ENCODE measurements at places on chromosomes 12 and 14.

DNA sequence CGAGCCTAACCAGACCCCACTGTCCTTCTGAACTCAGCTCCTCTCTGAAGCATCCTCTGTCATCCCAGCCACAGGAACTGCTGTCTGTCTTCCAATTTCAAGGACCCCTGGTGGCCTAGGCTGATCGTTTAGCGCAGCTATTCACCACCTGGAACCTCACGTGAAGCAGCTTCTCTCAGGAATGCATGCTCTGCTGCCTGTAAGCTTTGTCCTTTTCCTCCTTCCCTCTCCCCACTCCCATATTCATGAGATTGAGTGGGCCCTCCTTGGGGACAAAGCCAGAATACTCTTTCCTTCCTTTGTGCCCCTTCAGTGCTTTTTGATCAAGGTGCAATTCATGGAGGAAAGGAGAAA is 17.2 kb downstream of the DPF3 start:
- DNase-seq = no peak

DNA sequence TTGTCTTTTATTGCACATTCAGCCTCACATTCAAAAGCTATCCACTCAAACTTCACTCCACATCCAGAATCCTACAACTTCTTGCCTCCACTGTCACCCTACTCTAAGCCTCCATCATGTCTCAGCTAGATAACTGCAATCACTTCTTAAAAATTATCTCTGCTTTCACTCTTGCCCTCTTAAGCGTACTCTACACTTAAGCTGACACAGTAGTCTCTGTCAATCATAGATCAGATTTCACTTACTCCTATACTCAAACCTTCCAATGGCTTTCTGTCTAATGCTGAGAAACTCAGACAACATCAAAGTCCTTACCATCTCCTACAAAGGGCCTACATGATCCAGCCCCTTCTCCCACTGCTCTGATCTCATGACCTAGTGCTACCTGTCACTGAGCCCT is 304.1 kb downstream of the ITPR2 start:
- no peak for DNase-seq

GRCh38 chr12:85155791-85156190 is 119.6 kb downstream of the LRRIQ1 start:
- no peak for DNase-seq

DNA sequence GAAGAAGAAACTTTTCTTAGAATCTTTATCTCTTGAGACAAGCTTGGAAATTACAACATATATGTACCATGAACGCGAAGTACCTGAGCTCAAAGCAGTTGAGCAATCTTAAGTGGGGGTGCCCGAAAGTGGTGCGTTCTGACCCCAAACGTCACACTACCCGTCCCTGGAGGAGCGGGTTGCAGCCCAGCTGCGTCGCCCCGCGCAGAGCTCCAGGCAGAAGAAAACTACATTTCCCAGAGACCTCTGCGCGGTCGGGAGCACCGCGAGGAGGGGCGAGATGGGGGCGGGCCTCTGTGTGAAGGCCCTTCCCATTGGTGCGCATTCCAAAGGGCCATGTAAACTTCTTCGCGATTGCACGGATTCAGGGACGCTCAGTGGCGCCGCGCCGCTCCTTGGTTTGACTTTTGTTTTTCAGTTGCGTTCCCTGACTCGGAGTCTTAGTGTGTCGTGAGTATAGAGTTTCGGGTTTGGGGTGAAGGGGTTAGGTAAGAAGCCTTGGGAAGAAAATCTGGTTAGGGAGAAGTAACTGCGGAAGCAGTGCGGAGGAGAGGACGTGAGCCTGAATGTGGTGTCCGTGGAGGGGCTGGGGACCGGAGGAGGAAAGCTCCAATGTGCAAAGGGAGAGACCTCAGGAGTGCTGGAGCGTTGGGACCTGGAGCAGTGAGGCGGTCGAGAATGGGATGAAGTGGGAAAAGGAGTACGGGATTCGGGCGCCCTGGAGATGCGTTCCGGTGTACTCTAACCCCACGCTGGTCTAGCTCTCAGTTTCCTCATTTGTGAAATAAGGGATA is at the start of gene CCDC77:
Gene CCDC77, plus strand, starts transcription at position 410 of the 794 bp plus-strand sequence. CDS start 7,740 bp downstream, outside the sequence.
- peak; percentile 95 for DNase-seq

GRCh38 chr12:113359133-113359938 is 949 bp downstream of the PLBD2 start:
- DNase-seq = no peak

Data from activated CD8-positive, alpha-beta T cell treated with anti-CD3 and anti-CD28 coated beads for 36 hours (primary cell).